ENCODE measurements at places on chromosomes 7 and 10.

- DNase-seq: no peak
Measured at GRCh38 chr10:28713626-28714352, 36.5 kb downstream of the BAMBI start.

DNA sequence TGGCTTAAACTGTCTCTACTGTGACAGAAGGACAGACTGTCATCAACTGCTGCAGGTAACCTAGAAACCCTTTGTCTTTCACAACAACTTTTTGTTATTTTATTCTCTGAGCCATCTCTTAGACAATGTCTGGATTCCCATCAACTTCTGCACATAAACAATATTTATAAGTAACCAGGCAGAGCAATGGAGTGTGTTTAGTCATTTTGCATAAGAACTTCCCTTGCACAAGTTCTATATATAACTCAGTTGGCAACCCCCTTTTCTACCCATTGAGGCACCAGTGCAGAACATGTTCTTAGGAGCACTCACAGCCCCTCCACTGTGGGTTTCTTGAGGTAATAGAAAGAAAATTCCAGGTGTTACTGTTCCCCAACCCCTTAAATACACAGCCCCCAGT, 65.0 kb upstream of the IL6 start:
- no peak for DNase-seq

- no peak for DNase-seq
Measured at GRCh38 chr7:105876964-105877601, 684 bp upstream of the ATXN7L1 start.

DNA sequence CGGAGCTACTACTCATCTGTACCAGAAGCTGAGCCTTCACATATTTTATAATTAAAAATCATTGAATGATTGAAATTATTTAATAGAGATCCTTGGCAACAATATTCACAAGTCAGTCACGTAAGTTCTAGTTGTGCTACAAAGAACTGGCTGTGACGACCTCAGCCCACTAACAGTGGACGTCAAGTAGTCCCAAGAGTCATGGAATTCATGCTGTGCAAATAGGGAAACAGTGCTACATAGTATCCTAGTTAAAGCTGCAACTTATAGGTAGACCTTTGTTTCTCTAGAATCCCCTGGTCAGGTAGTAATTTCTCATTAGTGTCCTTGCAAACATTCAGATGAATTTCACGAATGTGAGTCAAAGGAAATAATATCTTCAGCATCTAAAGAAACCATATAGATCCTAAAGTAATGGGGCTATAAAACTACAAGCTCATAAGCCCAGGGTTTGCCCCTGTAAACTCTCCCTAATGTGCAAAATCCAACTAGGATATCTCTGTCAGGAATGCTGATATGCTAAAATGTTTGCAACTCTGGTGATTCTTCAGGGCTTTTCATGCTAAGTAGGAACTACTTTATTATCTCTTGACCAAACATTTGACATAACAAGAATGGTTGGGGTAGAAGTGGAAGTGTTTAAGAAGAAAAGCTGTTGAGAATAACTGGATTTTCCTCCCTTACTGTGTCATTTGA, 31.2 kb downstream of the CFAP69 start:
- DNase-seq: no peak

DNA sequence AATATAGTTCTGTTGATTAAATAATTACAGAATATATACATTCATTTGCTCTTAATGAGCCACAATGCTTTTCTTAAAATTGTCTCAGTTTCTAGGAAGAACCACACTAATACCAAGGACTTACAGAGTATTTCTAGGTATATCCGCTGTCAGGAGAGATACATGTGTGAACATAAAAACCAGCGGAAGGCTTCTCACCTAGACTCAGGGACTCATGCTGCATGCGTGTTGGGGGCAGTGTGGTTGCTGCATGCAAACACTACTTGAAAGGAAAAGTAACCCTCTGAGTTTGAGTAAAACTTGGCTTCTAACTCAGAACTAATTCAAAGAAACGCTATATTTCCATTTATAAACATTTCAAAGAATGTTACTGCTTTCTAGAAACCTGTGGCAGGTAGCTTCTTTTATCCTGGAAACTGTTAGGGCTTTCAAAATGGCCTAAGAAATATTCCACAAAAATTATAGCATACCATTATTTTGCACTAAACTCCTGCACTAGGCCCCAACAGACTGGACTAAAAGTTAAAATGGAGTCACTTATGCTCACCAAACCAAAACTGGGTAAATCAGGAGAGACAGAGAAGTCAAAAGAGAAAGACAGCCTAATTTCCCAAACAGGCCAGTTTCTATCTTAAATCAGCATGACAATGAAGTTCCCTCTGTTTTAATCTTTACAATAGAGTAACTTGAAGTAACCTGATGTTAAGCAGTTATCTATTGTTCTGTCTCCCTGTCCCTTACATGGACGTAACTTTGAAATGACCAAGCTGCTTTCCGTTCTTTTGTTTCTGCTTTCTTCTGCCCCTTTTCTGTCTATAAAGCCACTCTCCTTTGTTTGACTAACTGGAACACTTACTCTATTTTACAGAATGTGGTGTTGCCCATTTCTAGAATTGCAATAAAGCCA, 95.2 kb upstream of the FAM133B start:
- DNase-seq: peak; percentile 33

DNA sequence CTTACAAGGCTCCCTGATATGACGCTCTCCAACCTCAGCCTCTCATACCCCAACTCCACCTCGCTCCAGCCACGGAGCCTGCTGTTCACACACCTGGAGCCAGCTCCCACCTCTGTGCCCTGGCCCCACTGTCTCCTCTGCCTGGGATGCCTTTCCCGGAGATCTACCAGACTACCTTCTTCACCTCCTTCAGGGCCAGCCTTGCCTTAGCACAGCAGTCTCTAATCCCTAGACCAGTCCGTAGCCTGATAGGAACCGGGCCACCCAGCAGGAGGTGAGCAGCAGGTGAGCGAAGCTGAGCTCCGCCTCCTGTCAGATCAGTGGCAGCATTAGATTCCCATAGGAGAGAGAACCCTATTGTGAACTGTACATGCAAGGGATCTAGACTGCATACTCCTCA, 23.2 kb upstream of the SMURF1 start:
- DNase-seq: no peak

GRCh38 chr10:113982769-113983168, 60.9 kb upstream of the ADRB1 start:
- no peak for DNase-seq

GRCh38 chr7:87445897-87446296, 29.6 kb downstream of the ABCB4 start:
- DNase-seq: no peak

GRCh38 chr10:4385231-4385870, 440.7 kb upstream of the AKR1E2 start:
- no peak for DNase-seq

- no peak for DNase-seq
Measured at GRCh38 chr10:31851216-31851615, 77.4 kb downstream of the ARHGAP12 start.

DNA sequence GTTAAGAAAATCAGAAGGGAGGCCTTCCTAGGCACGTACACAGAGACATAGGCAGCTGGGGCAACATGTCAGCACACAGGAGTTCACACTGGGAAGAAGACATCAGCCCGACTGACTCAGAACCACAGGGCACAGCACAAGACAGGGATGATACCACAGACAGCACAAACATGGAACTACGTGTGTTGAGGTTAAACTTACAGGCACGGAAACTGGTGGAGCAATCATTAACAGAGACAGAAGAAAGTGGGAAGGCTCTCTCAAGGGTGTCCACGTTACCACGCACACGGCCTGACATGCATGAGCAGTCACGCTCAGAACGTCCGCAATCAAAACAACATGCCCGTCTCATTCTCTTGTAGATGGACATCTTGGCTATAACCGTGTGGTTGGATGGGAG, 636.4 kb downstream of the KCNMA1 start:
- no peak for DNase-seq

DNA sequence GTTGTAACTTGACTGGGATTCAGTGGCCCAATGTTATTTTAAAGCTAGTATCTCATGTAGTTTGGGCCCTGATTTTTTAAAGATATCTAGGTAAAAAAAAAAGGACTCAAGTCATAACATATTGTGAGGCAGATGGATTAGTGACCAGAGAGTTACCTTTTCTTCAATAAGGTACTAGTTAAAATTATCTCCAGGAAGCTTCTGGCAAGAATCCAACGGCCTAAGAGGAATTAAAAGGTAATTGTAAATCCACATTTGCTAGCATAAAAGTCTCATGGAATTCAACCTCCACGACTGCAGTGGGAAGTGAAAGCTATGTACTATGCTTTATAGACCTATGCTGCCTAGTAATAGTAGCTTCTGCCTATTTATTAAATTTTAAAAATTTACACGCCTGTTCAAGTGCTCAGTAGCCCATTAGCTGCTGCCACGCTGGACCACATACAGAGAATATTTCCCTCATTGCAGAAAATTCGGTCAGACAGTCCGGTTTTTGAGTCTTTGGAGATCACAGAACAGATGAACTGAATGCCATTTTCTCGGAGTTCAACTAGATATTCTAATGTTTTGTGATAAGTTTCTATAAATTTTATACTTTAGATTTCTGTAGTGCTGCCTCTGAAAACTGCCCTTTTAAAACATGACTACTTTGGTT, 118.4 kb downstream of the NSUN6 start:
- no peak for DNase-seq

- no peak for DNase-seq
Measured at GRCh38 chr10:28800144-28800543, 122.8 kb downstream of the BAMBI start.

GRCh38 chr10:129334266-129334665, 132.8 kb upstream of the MGMT start:
- DNase-seq: no peak

DNA sequence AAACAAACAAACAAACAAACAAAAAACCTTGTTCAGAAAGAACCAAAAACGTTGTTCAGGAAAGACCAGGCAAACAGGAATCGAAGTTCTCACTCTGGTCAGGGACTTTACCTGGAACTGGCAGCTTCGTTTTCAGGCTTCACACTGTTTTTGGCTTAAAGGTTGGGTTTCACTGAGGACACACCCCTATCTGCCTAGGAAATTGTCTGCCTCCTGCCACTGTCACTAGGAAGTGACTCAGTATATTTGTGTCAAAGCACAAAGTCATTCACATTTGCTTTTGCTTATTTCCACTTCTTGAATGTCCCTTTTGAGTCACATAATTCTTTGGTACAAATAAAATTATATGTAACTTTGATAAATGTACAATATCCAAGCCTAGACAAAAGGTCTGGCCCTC, 37.9 kb downstream of the PNLIPRP3 start:
- DNase-seq: no peak

- no peak for DNase-seq
Measured at GRCh38 chr10:101934686-101935305, 91.2 kb upstream of the KCNIP2 start.

- no peak for DNase-seq
Measured at GRCh38 chr10:75395932-75396630, 5.5 kb downstream of the ZNF503 start.

DNA sequence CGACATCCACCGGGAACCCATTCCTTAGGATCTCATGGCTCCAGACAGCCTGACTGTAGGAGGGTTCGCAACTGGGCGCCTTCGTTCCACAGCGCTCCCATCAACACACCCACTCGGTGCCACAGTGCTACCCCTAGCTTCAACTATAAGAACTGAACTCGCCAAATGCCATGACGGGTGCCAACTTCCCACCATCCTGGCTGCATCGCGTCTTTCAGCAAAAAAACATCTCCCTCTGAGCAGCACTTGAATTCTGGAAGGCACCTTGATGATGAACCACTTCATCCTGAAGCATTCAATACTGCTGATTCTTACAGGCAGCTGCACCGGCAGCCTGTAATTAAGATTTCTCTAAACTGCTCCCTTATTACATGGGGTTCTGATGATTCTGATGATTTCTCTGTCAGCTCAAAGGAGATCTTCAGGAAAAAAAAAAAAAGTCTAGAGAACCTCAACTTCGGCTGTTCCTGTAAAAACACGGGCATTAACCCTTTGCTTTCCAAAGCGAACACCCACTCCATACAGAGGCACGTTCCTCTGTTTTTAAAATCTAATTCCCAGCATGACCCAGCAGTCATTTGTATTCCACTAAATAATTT, 1.3 kb downstream of the CYTH3 start:
- DNase-seq: peak; percentile 3

DNA sequence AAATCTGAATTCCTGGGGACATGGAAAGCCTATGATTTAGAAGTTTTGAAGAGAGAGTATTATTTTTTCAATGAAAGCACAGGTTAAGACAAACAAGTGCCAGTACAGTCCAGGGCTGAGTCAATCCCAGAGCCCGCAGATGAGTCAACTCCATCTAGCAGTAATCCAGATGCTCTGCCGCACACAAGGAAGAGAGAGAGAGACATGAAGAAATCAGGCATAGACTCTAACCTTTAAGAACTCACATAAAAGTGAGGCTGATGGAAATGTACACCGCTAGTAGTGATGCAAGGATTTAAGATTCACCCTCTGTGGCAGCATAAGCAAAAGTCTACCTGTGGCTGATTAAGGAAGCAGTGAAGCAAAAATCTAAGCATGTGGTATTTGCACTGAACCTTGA, 651.5 kb downstream of the TNS3 start:
- no peak for DNase-seq

GRCh38 chr7:137245890-137246289, 97.6 kb downstream of the PTN start:
- DNase-seq: no peak

- no peak for DNase-seq
Measured at GRCh38 chr10:129365767-129366402, 101.2 kb upstream of the MGMT start.

DNA sequence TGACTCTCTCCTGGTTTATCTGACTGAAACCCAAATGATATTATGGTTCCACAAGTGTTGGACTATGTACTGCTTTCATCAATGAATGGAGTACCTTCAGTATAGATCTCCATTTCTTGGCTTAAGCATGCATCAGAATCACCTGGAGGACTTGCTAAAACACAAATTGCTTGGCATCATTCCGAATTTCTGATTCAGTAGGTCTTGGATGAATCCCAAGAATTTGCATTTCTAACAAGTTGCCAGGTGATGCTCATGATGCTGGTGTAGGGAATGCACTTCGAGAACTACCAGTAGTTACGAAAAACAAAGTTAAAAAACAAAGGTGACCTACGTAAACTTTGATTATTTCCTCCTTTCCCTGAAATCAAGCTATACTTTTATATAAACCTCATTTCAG, 119.0 kb upstream of the FEZF1 start:
- DNase-seq: no peak

DNA sequence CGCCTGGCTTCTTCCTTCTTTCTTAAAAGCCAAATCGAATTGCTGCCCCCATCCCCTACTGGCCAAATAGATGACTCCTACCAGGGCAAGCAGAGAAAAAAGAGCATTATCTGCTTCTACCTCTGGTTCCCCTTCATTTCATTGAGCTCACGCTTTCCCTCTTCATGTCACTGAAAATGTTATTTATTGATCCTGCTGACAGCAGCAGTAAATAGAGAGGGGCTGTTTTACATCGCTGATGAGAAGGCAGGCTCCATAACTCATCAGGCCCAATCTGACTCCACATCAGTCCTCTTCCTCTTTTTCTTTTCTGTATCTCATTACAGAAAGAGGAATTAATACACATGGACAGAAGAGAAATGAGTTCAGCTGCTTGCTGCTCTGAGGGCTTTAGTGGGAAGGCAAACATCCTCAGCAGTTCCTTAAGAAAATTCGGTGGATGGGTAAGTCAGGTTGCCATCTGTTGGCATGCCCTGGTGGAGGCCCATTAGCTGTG, 904.1 kb downstream of the KCNMA1 start:
- no peak for DNase-seq

Data from stimulated activated CD4-positive, alpha-beta T cell treated with anti-CD3 and anti-CD28 coated beads, Interleukin-15, amount 100 ng/mL, for 1 hour (primary cell).